Breast epithelium (tissue), 4 donors: ENCODE measurements at places on chromosomes 2 and 18. TPM values are rescaled to one million over a fixed set of nuclear protein-coding genes. Genes with fewer than 3 reads are reported as not detected.

DNA sequence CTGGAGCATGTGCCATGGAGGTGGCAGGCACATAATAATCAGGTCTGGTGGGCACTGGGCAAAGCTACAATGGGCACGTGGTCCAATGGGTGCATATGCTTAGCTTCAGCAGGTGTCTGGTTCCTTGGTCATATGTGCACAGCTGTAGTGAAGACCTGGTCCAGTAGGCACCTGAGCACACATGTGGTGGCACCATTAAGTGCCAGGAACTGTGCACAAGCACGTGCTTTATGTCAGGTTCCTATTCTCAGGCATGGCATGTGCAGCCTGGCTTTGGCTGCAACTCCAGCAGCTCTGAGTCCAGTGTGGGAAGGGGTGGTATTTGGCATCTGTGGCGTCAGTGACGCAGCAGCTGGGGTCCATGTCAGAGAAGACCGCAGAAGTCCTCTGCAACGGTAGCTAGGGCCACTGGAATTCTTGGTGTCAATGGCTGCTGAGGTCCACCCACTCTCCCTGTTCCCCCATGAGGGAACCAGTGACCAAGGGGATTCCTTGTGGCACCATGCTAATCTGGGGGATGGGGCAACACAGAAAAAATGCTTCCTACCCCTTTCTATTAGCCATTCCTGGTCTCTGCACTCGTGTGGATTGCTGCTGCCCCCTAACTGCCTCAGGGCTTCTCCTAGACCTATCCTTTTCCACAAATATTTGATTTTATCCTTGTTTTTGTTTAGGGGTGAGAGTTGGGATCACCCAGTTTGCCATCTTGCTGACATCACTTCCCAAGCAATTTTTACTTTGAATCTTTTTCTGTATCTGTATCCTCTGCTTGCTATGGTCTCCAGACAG, 262.9 kb upstream of the MAP2 start:
- DNase-seq: no peak

DNA sequence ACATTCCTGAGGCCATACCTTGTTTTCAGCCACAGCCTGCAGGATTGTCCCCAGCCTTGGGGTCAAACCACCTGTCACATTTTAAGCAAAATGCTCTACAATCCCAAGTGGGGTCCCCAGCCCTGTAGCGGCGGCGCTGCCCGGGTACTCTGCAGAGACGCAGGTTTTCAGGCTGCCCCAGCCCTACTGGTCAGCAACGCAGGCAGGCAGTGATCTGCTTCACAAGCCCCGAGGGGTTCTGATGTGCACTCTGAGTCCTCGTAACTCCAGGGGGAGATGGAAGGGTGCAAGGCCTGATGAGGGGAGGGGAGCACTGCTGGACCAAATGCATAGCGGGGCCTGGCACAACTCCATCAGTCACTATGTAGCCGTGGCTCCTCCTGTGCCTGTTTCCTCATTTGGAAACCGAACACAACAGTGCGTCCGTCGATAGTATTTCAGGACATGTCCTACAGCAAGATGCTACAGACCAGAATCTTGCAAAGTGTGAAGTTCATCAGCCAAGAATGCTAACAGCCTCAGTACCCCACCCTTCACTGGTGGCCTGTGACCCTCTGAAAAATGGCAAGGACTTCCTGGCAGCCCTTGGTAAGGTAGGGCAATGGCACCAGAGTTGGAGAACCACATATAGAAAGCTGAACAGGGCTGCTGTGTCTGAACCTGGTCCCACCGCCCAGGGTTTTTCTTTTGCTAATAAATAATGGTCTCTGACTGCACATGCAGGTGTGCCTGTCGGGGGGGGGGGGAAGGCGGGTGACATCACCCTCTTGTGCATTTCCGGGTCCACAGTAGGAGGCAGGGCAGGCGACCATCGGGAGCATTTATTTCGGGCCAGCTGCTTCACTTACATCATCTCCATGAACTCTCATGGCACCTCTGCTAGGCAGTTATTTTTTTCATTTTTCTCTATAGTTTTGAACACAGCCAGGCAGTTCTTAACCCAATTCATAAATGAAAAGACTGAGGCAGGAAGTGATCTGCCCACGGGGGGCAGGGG, 50.6 kb upstream of the TFCP2L1 start:
- DNase-seq: no peak

DNA sequence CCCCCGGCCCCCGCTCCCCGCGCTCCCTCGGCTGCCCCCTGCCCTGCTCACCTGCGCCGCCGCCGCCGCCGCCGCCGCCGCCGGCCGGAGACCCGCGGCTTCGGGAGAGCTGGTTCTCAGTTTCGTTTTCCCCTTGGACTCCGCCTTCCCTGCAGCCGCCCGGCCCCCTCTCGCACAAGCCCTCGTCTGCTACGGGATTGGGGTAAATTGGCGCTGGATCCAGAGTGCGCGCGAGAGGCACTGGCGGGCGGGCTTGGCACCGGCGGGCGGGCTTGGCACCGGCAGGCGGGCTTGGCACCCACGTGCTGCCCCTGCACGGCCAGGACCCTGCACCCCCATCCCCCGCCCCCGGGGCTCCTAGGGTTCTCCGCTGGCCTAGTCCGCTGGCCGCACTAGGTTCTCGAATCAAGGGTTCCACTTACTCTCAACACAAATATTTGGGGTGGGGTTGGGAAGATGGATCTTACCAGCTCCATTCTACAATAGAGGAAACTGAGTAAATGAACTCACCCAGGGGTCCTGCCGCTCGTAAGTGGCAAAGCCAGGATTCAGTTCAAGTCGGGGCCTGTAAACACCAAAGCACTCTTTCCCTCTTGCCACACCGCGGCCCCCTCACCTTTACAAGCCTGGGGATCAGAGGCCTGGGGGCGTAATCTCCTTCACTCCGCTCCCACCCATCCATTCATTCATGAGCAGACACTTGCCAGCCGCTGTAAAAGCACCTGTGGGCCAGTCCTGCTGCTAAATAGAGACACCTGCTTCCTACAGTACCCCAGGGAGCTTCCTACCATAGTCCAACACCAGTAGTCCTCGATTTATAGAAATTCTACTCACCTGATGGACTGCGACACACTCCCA, at the start of gene EIF2AK2:
Gene EIF2AK2 (minus strand): TSS at position 124 of the 858 bp plus-strand sequence. CDS start 9,174 bp downstream, outside the sequence.
- peak; percentile 73 for DNase-seq

SERPINB4 gene
- not detected for total RNA-seq

- DNase-seq: peak; percentile 28
Observed at GRCh38 chr2:170554278-170554955, 160.7 kb upstream of the SP5 start.

- DNase-seq: no peak
Observed at GRCh38 chr2:102176172-102176571, 10.7 kb upstream of the IL1RL2 start.

- DNase-seq: no peak
Observed at GRCh38 chr2:6923319-6923718, 6.1 kb downstream of the RNF144A start.

DNA sequence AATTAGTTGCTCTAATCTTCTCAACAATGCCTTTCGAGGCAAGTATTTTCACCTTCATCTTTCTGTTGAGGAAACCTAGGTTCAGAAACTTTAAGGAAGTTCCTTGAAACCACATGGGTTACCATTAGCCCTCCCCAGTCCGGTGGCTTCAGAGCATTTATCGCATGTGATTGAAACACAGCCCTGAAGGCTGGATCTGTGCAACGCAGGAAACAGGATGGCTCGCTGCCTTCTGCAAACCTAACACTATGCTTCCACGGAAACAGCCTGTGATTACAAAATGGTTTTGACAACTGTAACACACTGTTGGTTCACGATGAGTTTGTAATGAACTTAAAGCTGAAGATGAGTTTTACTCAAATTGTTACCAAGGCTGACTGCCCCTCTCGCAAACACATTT, 68.5 kb downstream of the EPB41L3 start:
- no peak for DNase-seq

DNA sequence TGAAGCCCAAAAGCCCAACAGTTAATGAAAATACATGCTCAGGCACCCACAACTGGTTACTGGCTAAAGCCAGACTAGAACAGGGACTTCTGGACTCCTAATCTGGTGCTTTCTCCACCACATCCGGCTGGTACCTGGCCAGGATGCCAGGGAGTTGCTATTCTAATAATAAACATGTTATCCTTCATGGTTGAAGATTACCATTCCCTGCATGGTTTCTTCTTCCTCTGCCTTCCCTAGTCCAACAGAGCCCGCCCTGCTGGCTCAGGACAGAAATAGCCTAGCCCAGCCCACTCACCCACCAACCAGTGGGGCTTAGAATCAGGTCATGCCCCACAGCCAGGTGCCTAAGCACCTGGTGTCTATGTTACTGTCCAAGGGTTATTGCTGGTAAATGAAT, 184.2 kb downstream of the TMEM247 start:
- DNase-seq: peak; percentile 58

- DNase-seq: no peak
Observed at GRCh38 chr2:107405261-107405660, 421.4 kb upstream of the RGPD4 start.

DNA sequence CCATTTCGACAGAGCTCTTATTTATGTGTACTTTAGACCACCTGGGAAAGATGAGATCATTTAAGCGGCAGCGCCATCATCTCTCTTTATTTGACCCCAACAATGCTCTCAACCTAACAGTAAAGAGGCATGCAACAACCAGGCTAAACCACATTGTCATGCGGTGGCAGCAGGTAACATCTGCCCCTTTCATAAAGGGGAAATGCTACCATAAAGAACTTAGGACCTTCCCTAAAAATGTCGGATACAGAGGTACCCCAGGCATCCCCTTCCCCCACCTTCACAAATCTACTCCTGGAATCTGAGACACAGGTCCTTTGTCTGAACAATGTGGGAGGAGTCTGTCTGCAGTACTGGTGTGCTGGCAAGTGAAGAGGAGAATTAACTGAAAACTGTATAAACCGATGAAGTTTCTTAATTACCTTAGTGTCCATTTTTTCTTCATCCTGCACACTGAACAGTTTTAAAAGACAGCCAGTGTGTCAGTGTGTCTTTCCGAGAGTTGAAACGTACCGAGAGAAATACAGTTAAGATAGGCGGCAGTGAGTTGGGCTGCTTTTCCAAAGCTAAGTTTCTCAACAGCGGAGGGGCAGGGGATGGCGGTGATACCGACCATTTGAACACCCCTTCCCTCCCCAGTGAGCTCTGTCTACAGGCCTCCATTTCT, 1.9 kb downstream of the MEX3C start:
- DNase-seq: no peak

- no peak for DNase-seq
Observed at GRCh38 chr2:239292531-239292930, 108.3 kb downstream of the HDAC4 start.

EGR4 gene
- total RNA-seq: not detected

DNA sequence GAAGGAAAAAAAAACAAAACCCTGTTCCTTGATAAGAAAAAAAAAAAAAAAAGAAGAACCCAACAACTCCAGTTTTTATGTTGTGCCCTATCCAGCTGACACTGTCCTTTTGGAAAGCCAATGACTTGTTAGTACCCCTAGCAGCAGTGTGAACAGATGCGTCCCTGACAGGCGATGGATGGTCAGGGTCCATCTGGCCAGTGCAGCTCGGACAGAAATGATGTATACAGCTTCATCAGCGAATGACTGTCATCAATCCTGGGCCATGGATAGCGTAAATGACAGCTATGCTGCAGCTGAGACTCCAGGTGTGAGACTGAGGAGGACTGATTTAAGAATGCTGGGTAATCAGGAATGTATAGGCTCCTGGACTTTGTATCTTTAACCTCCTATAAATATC, 318.8 kb upstream of the FIGN start:
- DNase-seq: no peak

GRCh38 chr2:111037128-111037527, 83.6 kb upstream of the BCL2L11 start:
- DNase-seq: no peak

PKDCC gene
- total RNA-seq: 131 TPM

CCDC141 gene
- 2.2 TPM for total RNA-seq

CD8B2 gene
- total RNA-seq: not detected

CMPK2 gene
- 4.0 TPM for total RNA-seq
